GM18507 (cell line): ENCODE measurements at places on chromosomes 1 and 21.

DNA sequence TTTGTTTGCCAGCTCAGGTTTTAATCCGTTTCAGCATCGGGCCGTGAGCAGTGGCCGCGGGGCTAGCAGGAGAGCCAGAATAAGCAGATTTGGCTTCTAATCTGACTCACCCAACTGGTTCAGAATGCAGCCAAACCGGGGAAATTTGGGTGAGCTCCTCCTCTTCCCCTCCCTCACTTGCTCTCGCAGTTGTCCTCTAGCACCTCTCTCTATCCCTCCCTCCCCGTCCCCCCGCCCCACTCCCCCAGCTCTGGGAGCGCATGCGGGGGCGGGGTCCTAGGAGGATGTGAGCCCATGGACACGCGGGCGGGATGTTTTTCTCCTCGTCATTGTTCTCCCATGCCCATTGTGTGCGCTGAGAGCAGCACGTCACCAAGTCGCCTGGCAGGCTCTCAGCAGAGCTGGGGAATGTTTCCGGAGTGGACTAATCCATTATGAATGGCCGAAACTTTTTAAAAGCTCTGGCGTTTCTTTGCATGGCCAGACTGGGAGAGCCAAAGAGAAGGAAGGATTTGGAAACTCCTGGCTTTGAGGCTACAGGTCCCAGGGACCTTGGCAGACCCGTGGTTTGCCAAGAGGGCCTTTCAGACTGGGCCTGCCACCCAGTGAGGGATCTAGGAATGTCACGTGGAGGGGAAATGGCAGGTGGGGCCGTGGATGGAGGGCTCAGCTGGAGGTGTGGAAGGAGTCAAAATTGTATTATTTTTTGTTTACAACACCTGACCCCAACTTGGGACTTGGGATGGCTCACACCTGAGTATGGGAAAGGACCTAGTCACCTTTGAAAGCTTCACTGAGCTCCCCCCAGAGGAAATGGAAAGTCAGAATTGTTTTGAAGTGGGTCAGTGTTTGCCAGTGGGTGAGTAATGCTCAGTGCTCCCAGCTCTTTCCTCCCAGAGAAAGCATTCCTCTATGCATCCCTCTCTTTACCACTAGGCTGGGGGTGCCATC lies 39.2 kb downstream of the CDK18 start:
- no peak for DNase-seq

DNA sequence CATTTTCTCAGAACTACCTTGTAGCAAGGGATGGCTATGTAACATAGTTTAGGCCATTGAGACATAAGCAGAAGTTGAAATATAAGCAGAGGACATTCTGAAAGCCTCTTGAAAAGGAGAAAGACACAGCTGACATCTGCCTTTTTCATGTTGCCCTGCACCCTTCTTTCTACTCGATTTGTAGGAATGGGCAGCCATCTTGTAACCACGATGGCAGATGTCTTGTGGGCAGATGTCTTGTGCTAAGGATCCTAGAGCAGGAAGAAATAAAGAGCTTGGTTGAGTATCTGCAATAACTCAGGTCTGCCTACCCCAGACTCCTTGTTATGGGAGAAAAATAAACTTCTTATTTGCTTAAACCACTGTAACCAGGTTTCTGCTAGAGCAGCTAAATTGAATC lies 351.0 kb downstream of the PDE4B start:
- no peak for DNase-seq

DNA sequence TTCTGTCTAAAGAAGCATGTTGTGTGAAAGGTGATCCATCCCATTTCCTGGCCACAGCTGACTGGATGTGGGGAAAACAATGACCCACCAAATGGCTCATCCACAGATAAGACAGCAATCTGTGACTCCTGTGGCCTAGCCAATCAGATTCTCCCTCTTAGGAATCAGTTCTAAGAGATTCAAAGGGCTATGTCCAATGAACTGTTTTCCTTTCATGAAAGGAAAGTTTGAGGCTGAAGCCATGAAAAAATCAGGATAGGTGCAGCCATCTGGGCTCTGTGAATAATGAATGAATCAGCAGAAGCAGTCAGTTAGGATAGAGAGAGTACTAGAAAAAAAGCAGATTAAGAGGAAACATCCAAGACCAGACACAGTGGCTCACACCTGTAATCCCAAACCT lies 164.7 kb downstream of the NRIP1 start:
- DNase-seq = no peak

GRCh38 chr1:101237229-101237837 lies 514 bp downstream of the S1PR1 start:
- DNase-seq = no peak

DNA sequence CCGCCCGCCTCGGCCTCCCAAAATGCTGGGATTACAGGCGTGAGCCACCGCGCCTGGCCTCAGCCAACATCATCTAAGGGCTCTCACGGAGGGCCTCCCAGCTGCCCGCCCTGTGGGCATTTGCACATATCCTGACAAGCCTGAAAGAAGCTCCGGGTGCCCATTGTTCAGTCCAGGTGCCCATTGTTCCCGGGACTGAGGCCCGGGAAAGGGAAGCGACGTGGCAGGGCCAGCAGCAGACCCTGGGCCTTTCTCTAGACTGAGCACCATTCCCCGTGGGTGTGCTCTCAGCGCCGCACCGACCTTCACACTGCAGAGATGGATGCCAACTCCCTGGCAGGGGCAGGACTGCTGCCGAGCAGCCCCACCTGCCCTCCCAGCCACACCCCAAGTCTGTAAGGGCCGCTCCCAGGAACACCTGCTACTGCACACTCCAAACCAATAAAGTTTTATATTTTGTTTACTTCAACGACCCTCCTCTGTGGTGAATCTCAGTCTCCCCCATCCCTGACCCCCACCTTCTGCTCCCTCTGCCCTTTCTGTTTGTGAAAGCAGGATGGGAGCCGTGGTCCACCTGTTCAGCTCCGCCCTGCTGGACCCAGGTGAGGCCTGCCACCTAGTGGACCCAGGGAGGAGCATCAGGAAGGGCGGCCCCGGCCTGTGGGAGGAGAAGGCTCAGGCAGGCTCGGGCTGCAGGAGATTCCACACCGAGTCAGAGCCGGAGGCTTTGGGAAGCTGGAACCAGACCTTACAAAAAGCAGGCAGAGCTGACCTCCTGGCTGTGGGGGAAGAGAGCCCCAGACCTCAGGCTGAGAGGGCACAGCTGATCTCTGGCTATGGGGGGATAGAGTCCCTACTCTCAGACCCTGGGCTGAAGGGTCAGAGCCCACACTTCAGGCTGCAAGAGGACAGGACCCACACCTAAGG lies 1.1 kb upstream of the TMEM82 start:
- peak; percentile 85 for DNase-seq

DNA sequence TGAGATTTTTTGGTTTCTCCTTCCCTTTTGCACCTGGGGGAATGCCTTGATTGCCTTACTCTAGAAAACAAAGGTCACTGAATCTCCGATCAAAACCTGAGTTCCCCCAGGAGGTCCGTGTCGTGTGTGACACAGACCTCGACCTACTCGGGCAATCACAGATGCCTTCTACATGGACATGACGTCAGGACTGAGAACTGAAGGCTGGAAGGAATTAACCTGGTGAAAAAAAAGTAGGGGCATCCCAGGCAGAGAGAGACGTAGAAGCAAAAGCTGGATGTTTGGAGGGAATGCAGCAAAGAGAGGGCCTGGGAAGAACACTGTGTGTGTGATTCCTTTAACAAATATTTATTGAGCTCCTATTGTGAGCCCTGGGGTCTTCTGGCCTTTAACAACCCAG lies 178.0 kb downstream of the PRDM2 start:
- DNase-seq = no peak

DNA sequence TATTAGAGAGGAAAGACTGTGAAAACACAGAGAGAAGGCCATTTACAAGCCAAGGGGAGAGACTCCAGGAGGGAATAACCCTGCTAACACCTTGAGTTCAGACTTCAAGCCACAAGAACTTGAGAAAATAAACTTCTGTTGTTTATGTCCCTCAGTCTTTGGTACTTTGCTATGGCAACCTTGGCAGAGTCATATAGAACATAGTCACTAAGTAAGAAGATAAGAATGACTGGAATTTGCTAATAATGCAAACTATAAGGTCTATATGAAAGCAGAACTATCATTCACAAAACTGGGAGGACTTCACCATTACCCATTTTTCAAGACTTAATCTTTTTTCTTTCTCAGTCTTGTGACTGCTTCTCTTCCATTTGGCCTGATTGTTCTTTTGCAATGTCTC lies 767.3 kb upstream of the ADAMTS5 start:
- DNase-seq = no peak

- no peak for DNase-seq
Observed at GRCh38 chr21:41747943-41748738, 18.7 kb downstream of the RIPK4 start.

DNA sequence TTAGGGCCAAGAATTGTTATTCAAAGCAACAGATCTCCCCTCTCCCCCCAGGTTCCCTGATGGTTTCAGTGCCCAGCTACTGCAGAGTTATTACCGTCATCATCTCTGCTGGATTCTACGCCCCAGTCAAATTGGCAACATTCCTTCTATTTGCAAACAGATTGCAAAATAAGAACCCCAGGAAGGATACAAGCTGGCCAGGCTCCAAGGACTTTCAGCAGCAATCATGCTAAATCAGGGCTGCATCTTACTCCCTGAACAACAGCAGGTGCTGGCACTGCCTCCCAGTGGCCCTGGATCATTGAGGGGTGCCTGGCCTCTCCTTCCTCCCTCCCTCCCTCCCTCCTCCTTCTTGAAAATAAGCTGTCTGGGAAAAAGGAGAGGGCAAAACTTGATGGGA lies 521.6 kb upstream of the BEND5 start:
- no peak for DNase-seq

DNA sequence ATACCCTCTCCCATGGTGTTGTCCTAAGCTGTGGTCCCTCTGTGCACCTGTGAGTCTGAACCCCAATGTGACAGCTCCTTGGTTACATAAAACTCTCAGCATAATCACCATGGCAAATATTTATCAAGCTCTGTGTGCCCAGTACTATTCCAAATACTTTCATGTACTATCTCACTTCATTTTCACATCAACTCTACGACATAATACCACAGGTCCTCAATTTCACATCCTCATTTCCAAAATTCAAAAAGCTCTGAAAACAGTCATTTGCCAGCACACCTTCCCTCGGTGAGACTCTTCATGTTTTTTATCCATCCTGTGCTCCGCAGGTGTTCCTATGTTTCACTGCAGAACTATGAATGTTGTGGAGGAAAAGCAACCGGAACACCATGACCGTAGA lies 12.4 kb upstream of the CREG1 start:
- DNase-seq = no peak

DNA sequence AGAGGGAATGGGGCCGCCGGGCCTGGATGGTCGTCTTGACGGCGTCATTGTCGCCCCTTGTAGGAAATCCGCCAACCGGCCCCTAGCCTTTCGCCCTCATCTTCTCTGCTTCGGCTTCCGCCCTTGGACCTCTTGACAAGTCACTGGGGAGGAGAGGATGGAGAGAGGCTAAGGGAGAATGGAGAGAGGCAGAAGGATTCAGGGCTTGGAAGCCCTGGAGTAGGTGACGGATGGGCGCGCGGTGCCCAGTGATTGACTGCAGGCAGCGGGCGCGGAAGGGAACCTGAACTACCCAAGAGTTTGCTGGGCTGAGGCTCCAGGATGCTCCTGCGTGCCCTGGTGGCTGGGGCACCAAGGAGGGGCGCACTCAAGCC lies 651 bp downstream of the PDE4B start:
- no peak for DNase-seq

DNA sequence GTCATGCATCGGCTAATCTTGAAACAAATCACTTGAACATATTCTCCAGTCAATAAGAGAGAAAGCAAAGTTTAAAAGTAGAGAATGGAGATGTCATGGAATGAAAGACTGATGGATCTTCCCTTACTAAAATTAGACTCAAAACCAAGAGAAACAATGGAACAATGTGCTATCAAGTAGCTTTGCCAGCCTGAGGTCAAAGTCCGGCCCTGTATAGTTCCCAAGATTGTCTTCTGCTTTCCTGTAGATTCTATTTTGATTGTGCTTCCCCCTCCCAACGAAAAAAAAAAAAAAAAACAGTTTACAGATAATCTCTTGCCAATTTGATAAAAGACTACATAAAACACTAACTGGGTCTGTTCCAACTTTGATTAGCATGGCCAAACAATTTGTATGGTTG lies 40.8 kb upstream of the KIRREL1 start:
- DNase-seq = no peak

GRCh38 chr21:32155226-32155625 lies 123.6 kb downstream of the MIS18A start:
- DNase-seq = no peak

DNA sequence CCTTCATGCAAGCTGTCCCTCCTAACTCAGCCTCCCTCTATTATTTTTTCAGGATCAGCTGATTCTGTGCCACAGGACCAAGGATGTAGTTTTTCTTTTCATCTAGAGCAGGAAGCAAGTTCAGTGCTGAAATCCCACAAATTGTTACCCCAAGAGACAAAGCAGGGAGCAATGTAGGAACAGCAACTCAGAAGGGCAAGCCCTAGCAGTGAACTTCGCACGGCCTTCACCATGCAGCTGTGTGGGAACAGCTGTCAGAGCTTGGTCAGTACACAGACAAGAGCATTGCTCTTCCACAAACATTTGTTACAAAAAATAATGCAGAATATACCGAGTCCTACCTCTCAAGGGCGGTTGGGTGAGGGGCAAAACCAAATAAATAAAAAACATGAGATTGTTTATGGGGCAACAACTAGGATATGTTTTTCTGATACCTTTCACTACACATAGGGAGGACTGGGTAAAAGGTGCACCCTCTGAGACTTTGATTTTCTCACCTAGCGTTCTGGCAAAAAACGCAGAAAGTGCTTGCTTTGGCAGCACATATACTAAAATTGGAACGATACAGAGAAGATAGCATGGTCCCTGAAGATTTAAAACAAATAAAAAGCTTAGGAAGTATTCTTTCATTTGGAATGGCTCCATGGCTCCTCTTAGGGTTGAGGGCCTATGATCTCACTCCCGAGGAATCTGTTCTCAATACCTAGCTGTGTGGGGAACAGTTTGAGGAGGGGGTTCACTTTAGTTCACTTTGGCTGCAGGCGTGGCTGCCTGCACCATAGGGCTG lies 37.1 kb upstream of the ANGPTL7 start:
- DNase-seq = no peak

DNA sequence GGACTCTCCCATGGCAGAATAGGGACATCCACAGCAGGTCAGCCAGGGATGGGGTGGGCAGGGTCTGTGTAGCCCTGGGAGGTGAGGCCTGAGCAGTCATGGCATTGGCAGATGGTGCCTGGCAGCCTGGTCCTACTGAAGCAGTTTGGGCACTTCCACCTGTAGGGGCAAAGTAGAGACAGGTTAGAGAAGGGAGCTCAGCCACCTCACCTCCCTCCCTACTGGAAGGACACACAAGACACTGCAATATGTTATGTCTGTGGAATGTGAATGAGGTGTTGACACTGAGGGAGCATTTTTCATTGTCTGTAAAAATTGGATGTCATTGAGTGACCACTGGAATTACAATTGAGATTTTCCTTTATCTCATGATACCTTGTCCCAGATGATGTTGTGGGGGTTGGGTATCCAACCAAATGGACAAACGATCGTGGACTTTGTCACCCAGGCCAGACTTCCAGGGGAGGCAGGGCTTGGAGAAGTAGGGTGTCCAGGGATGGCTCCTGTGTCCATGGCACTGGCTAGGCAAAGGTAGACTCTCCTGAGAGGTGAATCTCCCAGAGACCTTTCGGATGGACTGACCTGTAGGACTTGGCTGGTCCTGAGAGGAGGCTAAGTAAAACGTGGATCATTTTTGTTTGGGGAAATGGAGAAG lies 9.7 kb downstream of the SHISA4 start:
- DNase-seq = no peak
